ENCODE measurements at places on chromosomes 13 and 19.
A peak's percentile ranks its signal among the peaks of the same experiment; 100 is the strongest.

DNA sequence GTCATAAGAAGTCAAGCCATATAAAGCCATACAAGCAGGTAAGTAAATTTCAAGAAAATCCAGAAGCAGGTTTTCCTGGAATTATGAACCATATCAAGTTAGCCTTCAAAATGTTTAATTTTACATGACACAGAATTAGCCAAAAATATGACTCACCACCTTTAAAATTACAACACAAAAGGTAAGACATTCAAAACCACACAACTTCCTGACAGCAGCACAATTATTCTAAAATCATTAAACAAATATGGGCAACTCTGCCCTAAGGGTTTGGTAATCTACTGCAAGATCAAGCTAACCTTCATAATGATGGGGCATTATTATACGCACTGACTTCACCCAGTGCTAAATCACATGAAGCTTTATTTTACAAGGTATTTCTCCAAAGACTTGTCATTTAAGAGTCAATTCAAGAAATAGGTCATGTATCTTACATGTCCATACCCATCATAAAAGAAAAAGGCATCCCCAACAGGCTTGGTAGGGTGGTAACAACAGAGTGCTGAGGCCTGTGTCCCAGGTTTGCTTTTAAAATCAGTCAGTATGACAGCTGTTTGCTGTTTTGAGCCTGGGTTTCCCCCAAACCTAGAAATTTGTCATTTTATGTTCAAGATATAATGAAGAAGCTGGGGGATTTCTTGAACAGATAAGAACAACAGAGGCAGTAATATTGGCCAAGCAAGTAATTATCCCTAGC lies 15.2 kb downstream of the RCBTB1 start:
- no peak for DNase-seq

DNA sequence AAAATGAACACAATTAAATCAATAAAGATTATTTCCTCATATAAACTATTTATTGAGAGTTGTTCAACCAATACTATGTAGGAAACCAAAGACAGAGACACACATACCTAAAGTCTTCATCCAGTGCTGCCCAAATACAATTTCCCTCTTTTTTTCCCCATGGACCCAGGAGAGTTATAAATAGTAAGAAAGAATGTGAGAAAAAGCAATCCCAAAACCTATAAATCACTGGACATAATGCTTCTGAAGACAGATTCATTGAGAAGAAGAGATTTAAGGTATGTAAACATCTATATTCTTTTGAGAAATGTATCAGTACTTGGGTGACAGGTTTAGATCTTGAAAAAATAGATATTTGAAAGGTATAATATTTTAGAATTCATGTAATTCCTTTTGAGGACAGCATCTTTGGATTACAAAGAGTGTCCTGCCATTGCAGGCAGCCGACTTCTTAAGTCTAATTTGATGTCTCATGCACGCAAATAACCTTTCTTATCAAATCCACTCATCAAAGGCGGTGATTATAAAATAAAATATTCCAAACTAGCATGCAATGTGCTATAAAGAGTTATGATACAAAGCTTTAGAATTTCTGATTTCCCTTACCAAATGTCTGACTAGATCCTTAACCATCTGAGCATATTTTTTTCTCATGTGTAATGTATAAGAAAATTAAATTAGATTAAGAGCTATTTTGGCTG lies 739.4 kb downstream of the LIG4 start:
- no peak for DNase-seq

DNA sequence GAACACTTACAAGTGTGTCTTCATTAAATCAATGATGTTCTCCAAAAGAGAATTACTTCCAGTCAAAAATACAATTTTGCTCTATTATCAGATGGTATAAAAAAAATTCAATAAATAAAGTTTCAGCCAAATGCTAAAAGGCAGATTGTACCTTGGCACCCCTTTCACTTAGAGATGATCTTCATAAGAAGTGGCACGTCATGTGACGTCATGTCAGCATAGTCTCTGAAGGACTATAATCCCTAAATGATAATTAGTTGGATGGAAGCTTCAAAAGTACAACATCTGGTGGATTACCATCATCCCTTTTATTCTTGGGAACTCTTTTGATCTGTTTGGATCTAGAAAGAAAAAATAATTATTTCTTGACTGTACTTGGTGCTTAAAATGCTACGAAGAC lies 335.5 kb upstream of the EDNRB start:
- DNase-seq: no peak

DNA sequence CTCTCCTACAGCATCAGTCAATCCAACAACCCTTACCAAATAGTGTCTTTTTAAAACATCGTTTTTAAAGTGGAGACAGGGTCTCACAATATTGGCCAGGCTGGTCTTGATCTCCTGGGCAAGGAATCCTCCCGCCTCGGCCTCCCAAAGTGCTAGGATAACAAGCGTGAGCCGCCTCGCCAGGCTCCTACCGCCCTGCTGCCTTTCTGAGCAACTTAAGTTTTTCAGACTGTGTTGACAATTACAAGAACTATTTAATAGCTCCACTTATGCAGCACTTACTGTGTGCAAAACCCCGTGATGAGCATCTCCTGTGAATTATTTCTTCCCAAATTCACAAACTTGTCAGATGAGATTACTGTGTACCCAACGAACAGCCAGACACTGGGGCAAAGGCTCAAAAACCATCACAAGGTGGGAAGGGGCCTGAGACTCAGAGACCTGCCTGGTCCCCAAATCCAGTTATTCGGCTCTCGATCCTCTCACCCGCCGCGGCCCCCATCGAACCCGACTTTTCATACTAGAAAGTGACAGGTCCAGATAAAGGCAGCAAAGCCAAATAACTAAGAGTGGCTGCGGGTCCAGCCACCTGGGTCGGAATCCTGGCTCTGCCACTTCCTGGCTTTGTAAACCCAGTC lies 581 bp downstream of the RPL18 start:
- no peak for DNase-seq

DNA sequence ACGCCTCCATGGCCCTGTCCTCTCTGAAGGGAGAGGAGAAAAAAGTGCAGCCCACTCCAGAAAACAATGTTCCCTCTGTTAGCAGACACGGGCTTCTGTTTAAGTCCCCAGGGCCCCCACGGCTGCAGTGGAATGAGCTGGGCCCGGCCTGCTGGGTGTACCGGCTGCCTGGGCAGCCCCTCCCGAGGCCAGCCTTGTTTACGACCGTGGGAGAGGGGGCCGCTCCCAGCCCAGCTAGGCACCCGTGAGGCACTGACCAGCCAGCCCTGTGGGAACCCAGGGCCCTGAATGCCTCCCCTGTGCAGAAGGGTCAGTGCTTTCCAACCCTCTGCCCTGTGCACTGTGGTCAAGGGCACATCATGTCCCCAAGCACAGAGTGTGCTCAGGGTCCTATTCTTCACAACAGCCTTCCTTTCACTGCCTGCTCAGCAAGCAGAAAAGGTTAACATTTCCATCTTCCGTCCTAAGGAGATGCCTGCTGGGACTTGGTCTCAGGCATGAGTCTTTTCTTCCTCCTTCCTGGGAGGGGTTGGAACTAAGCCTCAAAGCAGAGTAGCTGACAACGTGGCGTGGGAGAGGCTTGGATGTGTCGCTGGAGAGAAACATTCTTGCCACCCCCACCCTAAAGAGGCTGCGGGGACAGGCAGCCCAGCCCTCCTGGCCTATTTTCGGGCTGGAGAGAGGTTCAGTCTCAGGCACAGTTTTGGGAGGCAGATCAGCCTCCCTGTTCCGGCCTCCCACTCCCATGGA lies 90.1 kb downstream of the RGCC start:
- peak; percentile 57 for DNase-seq

DNA sequence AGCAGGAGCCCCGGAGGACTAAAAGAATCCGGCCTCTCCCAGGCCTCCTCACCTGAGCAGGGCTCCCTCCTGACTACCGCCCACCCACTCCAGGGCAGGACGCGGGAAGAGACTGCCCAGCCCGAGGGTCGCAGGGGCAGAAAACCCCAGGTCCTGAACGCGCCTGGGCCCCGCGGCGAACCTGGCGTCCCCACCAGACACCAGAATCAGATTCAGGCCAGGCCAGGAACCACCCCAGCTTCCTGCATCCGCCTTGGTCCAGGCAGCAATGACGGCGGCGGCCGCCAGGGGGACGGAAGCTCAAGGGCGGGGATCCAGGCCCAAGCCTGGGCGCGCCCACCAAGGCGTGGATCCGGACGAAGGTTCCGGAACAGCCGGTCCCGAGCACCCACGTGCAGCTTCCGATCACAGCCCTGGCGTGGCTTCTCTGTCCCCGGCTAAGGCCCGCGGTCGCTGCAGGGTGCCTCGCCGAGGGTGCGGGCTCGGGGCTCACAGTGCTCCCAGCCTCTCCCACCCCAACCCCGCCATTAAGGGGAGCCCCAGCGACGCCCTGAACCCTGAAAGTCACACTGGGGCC lies 3.6 kb downstream of the LGALS7 start:
- peak; percentile 91 for DNase-seq

- peak; percentile 6 for DNase-seq
Measured at GRCh38 chr13:112784811-112785482, 95.1 kb downstream of the ATP11A start.

DNA sequence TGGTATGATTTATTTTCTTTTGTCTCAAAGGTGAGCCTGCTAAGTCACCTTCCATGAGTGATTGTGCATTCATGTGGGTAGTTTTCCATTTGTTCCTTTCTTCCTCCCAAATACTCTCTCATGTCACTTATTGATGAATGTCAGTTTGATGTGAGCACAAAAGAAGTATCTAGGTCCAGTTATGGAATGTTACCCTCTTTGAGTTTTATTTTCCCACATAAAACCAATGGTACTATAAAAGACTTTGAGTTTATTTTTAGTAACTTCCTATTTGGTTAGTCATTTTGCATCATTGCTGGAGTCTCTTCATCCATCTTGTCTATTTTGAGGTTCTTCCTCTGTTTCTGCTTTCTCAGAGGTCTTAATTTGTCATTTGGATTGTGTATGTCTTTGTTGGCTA lies 321.3 kb downstream of the GPC6 start:
- DNase-seq: no peak

DNA sequence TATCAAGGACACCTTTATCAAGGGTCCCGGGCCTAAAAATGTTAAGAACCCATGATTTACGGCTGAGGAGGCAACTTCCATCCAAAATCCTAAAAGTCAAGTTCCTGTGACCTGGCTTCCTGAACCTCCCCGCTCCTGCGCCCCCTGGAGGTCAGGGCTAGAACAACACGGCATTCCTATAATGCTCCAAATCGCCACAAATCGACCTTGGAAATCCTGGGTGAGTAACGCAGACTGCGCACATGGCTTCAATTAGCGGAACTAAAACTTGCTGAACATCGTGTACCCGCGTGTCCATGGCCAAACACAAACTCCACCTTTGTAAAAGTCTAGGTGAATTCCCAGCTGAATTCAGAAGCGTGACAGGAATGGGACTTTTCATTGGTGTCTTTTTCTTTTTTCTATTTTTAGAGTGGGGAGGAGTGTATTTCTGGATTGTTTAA lies 4.3 kb upstream of the C5AR1 start:
- DNase-seq: peak; percentile 49

DNA sequence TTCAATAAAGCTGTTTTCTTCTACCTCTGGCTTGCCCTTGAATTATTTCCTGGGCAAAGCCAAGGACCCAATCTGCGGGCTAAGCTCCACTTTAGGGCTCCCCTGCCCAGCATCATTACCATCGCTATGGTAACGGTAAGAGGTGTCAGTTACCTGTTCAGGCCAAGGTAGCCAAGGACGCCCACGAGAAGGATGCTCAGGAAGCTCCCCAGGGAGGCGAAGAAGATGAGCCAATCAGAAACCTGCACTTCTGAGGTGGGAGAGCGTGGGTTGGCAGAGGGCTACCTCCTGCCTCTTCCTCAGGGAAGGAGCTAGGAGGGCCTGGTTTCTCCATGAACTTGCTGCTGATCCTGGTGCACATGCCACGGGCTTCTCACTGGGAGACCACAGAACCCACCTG lies 24.7 kb downstream of the IL12RB1 start:
- DNase-seq: no peak

GRCh38 chr19:15197942-15198341 lies 2.9 kb downstream of the NOTCH3 start:
- DNase-seq: peak; percentile 67

GRCh38 chr19:54041969-54042606 lies 21.6 kb downstream of the VSTM1 start:
- no peak for DNase-seq

DNA sequence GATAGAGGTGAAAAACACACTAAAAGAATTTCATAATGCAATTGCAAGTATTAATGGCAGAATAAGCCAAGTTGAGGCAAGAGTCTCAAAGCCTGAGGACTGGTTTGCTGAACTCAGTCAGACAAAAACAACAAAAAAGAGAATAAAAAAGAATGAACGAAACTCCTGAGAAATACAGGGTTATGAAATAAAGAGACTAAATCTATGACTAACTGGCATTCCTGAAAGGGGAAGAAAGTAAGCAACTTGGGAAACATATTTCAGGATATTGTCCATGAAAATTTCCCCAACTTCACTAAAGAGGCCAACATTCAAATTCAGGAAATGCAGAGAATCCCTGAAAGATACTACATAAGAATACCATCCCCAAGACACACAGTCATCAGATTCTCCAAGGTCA lies 47.8 kb downstream of the UBL3 start:
- no peak for DNase-seq

DNA sequence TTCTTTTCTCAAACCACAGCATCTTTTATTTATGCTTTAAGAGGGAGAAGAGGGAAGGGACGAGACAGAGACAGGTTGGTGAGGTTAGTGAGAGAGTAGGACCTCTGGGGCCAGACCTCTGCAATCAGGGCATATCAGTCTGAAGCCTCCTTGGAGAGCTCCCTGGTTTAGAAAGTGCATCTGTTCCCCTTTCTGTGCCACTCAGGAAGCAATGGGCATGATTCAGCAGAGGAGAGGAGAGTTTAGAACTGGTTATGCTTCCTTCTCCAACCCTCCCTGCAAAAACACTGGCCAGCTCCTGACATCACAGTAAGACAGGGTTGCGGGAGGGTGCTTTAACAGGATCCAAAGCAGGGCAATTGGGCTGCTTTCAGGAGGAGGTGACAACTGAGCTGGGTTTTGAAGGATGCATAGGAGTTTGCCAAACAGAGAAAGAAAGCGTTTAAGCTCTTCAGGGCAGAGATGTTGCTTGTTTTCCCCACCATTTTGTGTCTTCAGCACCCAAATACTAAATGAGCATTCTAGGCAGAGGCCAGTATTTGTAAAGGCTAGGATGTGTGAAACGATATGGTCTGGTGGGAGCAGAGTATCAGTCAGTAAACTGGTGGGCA lies 33.1 kb downstream of the CERS4 start:
- no peak for DNase-seq

- peak; percentile 48 for DNase-seq
Measured at GRCh38 chr13:113907635-113908617, 44.0 kb upstream of the GAS6 start.

GRCh38 chr19:7868671-7869452 lies 5.3 kb downstream of the PRR36 start:
- DNase-seq: peak; percentile 76

- DNase-seq: no peak
Measured at GRCh38 chr13:62035981-62036380, 620.3 kb upstream of the PCDH20 start.

Data from right hindlimb (tissue), 1 donor.